Cardiac fibroblast (primary cell): ENCODE measurements at places on chromosomes 3 and 15.

DNA sequence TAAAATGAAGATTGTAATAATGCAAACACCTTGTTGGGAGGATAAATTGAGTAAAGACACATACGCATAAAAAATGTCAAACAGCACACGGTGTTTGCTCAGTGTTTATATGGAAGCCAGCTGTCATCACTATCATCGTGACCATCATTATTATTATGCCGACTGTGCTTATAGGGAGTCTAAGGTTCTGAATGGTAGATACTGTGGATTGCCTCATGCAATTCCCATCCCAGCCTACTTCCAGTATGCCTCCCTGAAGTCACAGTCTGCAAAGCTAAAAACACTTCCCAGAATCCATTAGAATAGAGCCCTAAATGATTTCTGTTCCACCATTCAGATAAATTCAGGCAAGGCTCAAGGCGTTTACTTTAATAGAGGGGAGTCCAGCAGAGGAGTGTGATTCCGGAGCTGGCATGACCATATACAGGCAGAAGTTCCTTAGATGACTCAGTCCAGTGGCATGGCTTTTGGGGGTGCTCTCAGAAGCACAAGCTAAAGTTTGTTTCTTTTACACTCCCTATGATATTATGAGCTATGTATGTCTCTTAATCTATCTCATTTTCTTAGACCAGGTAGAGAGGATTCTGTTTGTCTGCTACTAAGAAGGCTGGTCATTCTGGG, 148.7 kb downstream of the MEX3B start:
- DNase-seq, result peak; percentile 40

GRCh38 chr15:66758844-66759243, 56.8 kb downstream of the SMAD6 start:
- no peak for DNase-seq

DNA sequence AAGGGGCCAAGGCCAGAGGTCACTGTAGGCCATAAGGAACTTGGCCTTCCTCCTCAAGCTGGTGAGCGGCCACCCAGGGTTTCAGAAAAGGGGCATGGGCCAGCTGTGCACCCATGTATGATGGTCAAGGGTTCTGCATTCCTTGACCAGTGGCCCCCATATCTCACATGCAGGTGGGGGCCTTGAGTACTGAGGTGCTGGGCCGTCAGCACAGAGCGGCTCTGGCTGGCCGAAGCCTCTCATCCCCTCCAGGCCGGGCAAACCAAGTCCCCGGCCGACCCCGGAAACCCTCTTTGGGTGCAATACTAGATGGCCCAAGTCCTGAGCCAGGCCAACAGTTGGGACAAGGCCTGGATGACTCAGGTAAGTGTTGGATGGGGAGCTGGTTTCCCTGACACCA, 9.5 kb downstream of the ALG3 start:
- no peak for DNase-seq

DNA sequence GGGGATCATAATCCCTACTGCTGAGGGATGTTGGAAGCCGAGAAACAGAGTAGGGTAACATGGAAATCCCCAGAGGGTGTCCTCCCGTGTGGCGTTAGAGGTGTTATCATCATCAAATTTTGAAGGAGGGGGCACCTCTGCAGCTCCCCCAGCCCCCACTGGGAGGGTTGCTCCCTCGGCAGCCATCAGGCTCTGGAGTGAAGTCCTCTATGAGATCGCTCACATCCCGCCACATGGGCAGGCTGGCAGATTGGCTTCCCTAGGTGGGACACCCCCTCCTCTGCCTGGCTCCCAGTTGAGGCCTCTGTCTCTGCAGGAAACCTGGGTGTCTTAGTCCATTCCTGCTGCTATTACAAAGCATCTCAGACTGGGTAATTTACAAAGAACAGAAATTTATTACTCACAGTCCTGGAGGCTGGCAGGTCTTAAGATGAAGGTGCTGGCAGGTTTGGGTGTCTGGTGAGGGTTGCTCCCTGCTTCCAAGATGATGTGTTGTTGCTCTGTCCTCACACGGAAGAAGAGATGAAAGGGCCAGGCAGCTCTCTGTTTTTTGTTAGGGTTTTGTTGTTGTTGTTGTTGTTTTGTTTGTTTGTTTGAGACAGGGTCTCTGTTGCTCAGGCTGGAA, 120.5 kb downstream of the NUP210 start:
- no peak for DNase-seq

GRCh38 chr3:190041333-190042041, 79.2 kb downstream of the P3H2 start:
- peak; percentile 44 for DNase-seq

DNA sequence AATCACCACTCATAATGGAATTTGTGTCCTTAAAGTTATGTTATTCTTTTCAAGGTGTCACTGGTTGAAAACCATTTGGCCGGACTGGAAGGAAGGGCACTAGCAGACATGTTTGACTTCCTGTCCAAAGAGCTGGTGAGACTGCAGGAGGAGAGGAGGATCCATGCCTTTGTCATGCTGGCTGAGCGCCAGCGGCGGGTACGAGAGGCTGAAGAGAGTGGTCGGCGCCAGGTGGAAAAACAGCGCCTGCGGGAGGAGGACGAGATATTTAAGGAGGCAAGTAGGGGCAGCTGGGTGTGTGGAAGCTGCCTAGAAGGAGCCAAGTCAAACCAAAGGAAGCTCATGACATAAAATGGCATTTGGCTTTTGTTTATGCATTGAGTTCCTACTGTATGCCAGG, 38.0 kb upstream of the NR1I2 start:
- DNase-seq, result no peak

DNA sequence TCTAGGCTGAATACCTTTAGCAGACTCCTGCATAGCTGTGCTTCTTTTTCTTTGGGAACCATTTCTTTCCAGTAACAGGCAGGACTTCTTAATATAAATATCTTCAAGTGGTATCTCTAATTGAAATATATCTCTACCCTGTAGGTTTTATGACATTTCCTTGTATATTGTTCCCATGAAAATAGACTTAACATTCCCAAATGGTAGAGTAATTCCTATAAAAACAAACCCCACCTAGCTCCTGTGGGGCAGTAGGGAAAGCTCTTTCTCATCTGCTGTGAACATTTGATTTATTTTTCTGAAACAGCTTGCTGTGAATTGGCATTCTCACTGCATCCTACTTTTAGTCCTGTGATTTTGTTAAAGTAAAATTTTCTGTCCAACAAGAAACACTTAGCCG, 20.8 kb downstream of the SELENOT start:
- DNase-seq, result no peak

DNA sequence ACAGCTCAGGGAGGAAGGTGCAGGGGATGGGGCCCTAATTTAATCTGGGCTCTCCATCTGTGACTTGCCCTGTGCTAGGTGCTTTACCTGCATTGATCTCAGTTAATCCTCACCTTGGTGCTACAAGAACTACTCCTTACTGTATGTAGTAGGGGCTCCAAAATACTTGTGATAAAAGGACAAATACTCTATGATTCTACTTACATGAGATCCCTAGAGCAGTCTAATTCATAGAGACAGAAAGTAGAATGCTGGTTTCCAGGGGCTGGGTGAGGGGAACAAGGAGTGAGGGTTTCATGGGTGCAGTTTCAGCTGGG, 67.2 kb downstream of the SLC6A1 start:
- DNase-seq, result no peak

- peak; percentile 66 for DNase-seq
These were observed 22.0 kb downstream of the AADAC start for GRCh38 chr3:151835751-151836525.

- DNase-seq, result no peak
These were observed 65.0 kb upstream of the DAZL start for GRCh38 chr3:16670191-16670590.

DNA sequence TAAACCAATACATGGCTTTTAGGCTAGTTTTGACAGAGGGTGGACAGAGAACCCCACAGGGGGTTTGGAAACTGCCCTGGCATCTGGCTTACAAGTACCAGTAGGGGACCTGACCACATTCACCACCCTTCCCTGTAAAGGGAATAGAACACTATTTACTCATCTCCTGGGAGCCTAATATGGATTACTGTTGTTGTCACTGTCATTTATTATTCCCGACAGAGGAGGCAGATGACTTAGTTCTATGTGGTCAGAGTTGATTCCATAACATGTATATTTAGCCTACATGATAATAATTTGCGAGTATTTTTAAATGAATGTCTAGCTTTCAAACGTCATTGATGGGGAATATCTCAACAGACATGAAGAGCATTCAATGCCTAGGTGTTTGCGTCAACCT, 15.9 kb downstream of the ZBTB38 start:
- DNase-seq, result peak; percentile 45

- peak; percentile 13 for DNase-seq
These were observed 75.5 kb downstream of the ZBTB20 start for GRCh38 chr3:115071601-115072000.

GRCh38 chr3:34155666-34156065, 357.2 kb downstream of the PDCD6IP start:
- no peak for DNase-seq

- DNase-seq, result no peak
These were observed 42.2 kb downstream of the GOLGA6L10 start for GRCh38 chr15:82306791-82307713.

- peak; percentile 11 for DNase-seq
These were observed 33.9 kb upstream of the XCR1 start for GRCh38 chr3:46061108-46061720.

DNA sequence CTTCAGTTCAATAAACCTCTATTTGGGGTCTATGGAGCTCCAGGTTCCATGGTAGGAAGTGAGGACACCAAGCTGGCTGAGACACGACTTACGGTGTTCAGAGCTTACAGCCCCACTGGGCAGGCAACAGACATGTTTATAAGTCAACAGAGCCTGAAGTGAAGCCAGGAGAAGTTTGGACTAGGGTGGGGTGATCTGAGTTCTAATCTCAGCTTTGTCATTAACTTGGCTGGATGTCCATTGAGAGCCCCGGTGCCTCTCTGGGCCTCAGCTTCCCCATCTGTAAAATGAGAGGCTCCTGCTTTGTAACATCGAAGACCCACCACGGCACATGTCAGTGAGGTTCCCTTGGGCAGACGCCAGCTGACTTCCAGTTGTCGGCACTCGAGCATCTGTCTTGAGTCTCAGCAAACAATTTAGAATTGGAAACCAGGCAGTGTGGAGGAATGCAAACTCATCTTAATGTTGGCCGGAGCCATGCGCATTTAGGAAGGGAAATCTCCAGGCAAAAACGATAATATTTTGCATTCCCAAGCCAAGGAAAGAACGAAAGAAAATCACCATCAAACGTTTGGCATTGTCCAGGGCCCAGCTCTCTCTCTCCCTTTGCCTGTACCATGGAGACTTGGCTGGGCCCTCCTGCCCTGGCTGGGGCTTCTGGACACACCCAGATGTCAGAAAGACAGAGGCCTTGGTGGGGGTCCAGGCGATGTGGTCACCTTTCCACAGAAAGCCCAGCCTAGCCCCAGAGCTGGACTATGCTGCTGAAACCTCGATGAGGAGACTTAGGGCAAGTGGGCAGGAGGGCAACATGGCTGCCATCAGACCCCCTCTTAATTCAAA, 18.4 kb downstream of the ITGA11 start:
- DNase-seq, result no peak

- DNase-seq, result no peak
These were observed 8.3 kb downstream of the CD200R1 start for GRCh38 chr3:112966633-112967032.

GRCh38 chr3:134163096-134163495, 87.6 kb downstream of the RYK start:
- DNase-seq, result no peak

GRCh38 chr3:44762170-44762677, 630 bp downstream of the KIF15 start:
- DNase-seq, result peak; percentile 33

- no peak for DNase-seq
These were observed 162.8 kb upstream of the SLITRK3 start for GRCh38 chr3:165359005-165359404.

- DNase-seq, result peak; percentile 18
These were observed 3.8 kb downstream of the TP53BP1 start for GRCh38 chr15:43489191-43489590.

DNA sequence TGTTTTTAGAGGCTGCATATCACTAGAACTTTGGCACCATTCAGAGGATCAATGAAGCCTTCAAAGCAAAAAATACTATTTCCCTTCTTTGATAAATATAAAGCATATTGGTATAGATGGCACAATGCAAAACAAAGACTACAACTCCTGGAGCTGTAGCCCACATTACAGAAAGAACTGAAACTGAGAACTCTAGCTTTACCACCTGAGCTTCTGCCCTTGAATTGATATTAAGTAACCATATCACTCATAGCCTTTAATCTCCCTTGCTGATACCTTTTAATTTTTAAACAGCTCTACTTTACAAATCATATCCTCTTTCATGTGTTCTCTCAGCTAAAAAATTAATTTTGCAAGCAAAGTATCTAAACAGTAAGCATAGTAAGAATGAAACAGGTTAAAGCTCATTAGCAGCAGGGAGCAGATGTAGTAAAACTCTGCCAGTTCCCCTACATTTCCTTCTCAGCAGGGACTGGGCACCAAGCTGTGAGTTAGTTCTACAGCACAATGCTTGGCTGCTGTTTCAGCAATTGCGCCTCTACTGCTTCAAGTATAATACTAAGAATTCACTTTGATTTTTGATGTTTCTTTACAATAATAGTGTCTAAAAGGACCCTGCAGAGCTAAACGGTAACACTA, 97.9 kb upstream of the NANOGP8 start:
- DNase-seq, result no peak
